ENCODE measurements at places on chromosomes 3 and 15. TPM values are rescaled to one million over a fixed set of nuclear protein-coding genes. Genes with fewer than 3 reads are reported as not detected.

DNA sequence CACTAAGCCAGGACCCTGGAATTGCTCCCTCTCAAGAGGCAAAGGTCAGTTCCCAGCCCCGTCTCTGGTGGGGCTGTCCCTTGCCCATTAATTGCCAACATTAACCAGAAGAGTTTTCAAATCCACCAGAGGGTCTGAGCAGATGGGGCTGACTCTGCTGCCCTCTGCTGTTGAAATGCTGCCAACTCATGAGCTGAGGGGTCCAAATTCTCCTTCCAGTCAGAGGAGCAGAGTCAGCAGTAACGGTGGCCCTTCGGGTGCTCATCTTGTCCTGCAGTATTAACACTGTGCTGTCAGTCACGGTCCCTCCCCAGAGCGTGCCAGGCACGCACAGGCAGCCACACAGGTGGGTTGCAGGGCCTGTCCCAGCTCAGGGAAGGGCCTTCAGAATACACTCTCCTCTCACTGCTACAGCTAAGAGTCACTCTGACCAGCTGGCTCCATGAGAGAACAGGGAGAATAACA, 10.7 kb upstream of the SPTBN5 start:
- peak; percentile 70 for DNase-seq

- no peak for DNase-seq
These were observed 7.4 kb downstream of the EDEM1 start for GRCh38 chr3:5194801-5195509.

DNA sequence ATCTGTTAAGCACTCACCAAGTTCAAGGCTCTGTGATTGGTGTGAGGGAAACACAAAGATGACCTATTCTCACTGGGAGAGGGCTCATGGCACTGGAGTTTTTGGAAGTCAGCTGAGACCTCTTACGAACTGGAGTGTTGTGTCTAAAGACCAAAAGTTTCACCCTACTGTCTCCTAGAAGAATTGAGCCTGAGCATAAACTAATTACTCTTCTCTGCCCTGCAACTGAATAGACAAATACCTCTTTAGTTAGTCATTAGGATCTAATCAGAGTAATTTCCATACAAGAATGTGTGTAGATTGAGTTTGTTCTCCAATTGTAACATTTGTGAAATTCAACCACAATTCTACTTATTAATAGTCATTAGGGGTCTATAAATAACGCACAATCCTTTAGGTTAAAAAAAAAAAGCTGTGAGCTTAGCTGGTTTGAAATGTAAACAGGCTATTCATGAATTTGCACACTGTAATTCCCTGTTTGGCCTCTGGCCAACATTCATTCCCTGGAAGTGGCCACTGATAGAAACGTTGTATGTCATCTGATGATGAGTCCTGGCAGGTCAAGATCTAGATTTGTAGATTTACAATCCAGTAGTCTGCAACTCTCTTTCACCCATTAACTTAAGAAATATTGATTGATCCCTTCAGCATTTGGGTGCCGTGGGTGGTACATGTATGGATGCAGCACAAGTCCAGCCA, 76.8 kb upstream of the SOX14 start:
- DNase-seq: no peak

DNA sequence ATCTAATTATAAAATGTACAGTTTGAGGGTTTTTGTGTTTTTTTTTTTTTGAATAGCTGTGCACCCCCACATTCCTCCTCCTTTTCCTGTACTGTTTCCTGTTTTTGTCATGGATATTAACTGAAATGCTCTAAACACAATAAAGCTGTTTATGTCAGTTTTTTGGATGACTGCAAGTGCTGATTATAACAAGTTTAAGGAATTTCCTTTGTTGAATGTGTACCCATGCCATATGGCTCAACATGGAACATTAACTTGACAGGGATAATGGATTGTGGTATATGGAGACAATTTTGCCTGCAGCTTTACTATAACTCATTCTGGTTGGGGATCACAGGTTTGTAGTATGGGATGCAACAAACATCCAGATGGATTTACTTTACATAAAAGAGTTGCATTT, 216.4 kb downstream of the TCF12 start:
- DNase-seq: no peak

DNA sequence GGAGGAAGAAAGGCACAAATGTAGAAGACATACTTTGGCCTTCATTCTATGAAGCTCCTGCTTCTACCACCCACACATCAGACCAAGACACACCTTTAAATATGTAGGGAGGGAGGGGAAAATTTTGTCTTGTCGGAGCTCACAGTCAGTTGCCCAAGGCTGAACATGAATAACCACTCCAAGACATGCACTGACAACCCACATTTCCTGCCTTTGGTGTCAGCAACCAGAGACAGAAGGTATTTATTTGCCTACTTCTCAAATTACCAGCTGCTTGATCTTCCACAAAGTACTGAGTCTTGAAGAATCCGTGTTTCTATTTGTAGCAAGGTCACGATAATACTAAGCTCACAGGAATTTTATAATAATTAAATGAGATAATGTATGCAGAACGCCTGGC, 169.7 kb downstream of the KCNMB2 start:
- no peak for DNase-seq

- DNase-seq: no peak
These were observed 75.9 kb downstream of the TMEM108 start for GRCh38 chr3:133113927-133114597.

DNA sequence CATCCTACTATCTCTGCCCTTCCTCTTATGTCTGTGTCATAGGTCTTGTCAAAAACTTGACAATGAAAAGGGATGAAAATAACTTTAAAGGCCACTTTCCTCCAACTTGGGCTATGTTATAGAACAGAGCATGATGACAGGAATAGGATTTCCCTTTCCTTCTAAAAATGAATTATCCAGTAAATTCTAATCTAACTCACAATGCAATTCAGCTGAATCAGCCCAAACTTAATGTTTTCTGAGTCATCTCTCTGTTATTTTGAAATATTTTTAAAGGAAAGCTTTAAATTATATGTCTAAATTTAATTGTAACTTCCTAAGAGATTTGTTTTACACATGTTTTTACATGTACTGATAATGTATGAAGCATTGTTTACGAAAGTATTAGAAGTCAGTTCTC, 258.5 kb downstream of the BBX start:
- no peak for DNase-seq

DNA sequence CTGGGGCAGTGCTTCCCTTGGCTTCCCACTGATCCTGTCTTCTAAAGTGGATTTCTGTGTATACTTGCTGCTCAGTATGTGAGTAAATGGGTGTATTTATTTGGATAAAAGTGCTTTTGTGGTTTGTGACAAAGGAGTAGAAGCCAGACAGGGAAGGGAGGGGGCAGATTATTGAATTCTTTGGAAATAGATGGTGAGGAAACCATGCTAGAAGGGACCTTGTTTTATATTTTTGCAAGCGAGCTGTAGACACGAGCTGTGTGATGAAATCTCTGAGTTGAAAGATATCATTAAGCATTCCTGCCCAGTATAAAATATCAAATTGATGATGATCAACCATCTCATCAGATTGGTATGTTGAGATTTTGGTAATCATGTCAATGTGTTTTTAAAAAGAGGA, 68.9 kb downstream of the DUT start:
- DNase-seq: no peak

- DNase-seq: no peak
These were observed 207.4 kb downstream of the OPA1 start for GRCh38 chr3:193800138-193801043.

DNA sequence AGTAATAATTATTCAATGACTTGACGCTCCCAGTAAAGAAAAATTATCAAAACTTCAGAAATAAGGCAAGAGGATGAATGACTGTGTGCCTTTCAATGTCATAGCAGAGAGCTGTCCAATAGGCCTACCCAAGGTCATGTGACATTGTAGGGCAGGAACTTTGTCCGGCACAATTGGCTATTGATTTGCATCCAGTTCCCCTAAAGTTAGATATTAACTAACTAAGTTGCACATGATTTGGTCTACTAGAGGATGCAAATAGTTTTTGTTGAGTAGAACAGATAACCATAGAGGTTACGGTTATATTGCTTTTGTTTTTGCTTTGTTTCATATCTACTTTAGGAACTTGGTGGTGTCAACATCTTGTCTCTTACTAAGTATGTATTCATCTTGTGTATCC, 127.9 kb upstream of the PFN2 start:
- DNase-seq: no peak

DNA sequence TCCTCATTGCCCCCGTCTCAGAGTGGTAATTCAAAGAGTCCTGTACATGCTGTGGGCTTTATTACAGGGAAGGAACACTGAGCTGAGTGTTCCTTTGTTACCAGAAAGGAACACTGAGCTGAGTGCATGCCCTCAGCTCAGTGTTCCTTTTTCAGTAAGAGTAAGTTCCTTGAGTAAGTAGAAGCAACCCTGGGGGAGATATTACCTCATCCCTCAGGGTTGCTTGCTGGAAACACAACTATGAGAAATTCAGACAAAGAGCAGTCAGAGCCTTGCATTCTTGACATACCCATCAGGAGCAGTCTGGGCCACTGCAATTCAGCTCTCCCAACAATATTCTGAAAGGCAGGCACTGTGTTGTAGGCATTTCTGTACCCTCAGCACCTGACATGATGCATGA, 17.0 kb downstream of the CHRM5 start:
- no peak for DNase-seq

DNA sequence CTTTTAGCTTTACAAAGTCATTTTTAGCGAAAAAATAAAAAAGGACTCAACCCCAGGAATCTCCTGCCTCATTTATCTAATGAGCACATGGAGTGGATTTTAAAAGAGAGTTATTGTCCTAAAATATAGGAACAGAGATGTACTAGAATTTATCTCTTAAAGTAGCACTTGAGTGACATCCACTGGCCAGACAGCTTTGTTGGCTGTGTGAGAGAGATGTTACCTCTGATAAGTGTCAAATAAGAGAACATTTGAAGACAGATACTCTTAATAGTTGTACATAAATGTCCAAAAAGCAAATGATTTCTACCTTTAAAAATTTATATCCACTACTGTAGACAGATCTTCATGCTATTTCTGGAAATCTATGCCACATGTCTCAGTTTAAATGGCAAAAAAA, 12.3 kb upstream of the MFSD1 start:
- no peak for DNase-seq

DNA sequence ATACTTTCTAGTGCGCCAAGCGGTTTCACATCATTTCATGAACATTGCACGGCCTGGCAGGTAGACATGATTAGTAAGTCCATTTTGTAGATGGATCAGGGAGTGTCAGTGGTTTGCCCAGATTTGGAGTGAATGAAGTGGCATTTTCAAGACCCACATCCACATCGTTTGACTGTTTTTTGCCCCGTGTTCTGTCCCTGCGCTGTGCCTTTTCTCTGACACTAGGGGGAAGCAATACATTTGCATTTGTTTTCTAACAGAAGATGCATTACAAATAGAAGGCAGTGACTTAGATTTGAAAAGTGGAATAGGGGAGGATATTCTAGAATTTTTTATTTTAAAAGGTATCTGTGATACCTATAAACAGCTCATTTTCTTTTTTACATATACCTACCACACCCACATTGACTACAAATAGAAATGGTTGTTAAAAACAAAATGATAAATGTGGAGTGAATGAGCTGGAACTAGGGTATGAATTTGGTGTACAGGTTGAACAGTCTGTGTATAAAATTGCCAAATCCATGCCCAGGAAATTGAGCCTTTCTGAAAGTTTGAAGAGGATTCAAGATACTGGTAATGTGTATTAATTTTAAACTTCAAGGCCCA, 98.0 kb downstream of the USP13 start:
- DNase-seq: no peak

DNA sequence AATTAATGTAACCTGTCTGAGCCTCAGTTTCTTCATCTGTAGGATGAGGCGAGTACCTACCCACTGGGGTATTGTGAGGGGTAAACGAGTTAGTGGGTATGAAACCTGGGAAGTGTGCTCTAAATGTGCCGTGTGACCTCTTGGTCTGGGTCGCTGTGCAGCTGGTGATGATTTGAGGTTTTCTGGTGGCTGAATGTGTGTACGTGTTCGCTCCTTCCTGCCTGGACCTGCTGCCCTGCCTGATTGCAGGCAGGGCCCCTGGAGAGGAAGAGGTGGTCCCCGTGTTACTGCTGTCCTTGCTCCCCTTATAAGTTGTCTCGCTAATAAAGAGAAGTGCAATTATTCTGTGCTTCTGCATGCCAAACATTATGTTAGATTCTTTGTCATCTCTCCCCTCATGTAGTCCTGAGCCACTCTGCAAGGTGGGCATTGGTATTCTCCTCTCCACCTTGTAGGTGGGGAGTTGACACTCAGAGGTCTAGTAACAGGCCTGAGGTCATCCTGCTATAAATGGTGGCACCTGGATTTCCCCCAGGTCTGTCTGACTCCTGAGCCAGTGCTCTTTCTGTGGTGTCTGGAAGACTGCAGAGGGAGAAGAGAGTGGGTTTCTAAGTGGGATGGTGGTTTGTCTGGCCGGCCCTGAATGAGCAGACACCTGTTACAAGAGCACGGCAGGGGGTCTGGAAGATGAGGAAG, 15.7 kb downstream of the PDIA5 start:
- peak; percentile 43 for DNase-seq

DNA sequence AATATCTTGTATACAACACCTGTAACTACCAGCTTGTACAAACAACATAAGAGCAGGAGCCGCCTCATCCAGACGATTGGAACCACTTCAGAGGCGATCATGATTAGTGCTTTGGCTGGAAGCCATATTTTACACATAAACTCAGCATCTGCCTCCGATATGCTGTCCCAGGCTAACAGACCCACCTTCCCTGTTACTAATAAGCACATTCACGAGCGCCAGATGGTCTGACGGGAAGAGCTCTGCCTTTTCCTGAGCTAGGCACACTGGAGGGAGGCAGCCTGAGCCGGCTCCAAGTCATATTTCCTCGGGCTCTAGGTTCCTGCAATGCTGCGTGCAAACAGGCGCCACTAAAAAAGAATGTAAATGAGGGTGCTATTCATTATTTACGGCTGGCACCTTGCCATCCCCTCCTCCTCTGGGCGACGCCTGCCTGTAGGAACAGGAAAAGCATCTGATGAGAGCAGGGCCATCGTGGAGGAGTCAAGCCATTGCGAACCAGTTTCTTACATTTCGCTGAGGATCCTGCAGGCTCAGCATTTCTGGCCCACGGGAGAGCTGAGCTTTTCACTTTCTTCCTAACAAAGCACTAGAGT, 98.2 kb downstream of the ANXA2 start:
- DNase-seq: peak; percentile 29

GRCh38 chr3:55579496-55579895, 92.4 kb upstream of the WNT5A start:
- no peak for DNase-seq

- no peak for DNase-seq
These were observed 60.8 kb downstream of the TFDP2 start for GRCh38 chr3:142088522-142088921.

DNA sequence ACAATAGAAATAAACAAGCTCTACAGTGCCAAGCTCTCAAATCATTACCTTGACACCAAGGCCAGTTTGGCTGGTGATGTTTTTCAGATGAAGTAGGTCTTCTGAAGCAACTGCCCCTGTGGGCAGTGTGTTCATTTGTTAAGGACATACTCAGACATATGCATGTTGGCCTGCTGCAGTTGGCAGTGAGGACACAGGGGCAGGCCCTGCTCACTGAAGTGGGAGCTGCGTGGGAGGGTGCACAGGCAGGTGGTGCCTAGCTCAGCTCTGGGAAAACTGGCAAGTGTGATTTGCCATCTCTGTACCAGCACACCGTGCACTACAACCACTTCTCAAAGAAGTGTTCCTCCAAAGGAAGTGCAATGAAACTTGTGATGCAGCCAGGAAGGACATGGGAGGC, 28.5 kb upstream of the SNRK start:
- DNase-seq: no peak

GRCh38 chr3:172465281-172465680, 17.0 kb upstream of the GHSR start:
- DNase-seq: no peak

The CYP19A1 gene
- total RNA-seq: 0.55 TPM

The CCDC71 gene
- 10.2 TPM for total RNA-seq

The PRKCI gene
- 15.8 TPM for total RNA-seq

The GPR149 gene
- not detected for total RNA-seq

The SLC22A14 gene
- not detected for total RNA-seq

The RFT1 gene
- total RNA-seq: 8.5 TPM

The TMEM45A gene
- total RNA-seq: 3.2 TPM

Measured in left ventricle myocardium superior (tissue), 1 donor.